ENCODE measurements at places on chromosomes 7 and 10.

- DNase-seq = no peak
Measured at GRCh38 chr7:19094598-19095352, 22.7 kb downstream of the TWIST1 start.

DNA sequence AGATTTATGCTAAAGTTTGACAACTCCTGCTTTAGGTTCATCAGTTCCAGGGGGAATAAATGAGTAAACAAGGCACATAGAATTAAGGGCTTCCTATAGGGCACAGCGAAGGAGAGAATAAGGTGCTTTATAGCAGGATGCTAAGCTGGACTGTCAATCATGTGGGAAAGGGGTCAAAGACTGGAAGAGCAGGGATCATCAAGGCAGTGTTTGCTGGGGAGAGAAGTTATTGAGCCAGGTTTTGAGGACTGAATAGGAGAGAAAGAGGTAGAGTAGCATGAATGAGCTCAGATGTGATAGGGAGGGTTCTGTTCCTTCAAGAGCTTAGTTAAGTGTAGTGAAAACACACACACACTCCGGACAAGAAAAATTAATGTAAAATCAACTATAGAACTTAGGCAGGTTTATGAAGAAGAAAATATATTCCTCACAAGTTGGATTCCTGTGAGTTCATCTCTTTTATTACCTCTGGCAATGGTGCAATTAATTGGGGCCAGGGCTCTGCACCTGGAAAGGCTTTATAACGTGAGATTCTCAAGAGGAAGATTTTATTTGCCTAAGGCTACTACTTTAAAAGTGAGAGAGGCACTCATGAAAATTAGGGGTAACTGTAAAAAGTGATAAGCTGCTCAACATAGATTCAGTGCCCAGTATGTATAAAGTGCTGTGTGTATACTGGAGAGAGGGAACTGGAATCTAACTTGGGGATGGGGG, 222.4 kb downstream of the AUTS2 start:
- DNase-seq = no peak

DNA sequence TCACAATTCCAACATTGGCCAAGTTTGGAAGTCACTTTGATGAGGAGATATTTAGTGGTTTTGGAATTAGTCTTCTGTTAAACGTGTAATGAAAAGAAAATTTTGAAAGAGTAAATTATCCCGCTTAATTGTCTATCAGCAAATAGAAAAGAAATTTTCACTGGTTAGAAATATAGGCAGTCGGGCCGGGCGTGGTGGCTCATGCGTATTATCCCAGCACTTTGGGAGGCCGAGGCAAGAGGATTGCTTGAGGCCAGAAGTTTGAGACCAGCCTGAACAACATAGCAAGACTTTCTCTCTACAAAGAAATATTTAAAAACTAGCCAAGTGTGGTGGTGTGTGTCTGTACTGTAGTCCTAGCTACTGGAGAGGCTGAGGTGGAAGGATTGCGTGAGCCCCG, 13.4 kb downstream of the CNTNAP2 start:
- DNase-seq = no peak

DNA sequence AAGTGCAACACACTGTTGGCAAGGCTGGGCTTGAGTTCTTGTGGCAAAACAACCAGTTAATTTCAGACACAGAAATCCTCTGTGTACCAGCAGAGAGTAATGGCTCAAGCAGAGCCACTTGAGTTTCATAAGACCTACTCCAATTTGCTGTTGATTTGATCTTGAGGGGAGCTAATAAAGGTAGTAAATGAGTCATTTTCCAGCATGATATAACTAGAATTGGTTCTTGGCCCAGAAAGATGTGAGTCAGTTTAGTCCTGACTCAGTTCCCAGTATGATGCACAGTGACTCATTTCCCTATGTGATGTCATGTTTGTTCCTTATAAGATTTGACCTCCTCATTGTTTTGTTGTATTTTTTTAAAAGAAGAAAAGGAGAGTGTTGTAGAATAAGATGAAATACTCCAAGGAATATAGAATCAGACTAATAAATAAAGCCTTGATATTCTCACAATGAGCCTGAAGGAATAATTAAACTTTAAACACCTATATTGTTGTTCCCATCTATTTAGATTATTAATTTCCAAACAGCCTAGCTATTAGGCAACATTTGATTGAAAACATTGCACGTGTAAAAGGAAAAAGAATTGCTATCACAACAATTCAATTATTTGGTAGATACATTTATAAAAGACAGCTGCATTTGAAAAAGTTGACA, 186.2 kb downstream of the REEP3 start:
- DNase-seq = no peak

GRCh38 chr7:77306231-77307067, 106.8 kb upstream of the FGL2 start:
- no peak for DNase-seq

GRCh38 chr10:14476006-14476405, 145.3 kb upstream of the FRMD4A start:
- no peak for DNase-seq

GRCh38 chr10:26829810-26830515, 30.8 kb downstream of the ABI1 start:
- DNase-seq = no peak

DNA sequence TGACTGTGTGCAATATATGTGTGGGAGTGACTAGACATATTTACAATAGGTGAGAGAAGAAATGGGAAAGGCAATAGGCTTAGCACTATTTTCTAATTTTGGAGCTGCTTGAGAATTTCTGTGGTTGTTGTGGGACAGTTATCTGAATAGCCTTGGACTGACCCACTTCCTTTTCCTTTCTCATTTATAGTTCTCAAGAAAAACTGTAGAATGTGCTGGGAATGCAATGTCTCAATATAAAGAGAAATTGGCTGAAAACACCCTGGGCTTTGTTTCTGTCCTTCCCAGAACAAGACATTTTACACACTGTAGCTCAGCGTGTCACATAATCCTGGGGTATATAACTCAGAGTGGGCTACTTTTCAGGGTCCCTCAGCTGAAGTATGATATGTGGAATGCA, 153.0 kb upstream of the RHOBTB1 start:
- no peak for DNase-seq

GRCh38 chr7:40199076-40199802, 64.4 kb downstream of the SUGCT start:
- no peak for DNase-seq

GRCh38 chr10:30882281-30882680, 149.4 kb downstream of the ZNF438 start:
- no peak for DNase-seq

- DNase-seq = no peak
Measured at GRCh38 chr7:144842377-144842851, 6.6 kb upstream of the TPK1 start.

Data from WTC11 (cell line).